Thyroid gland (tissue), 4 donors: ENCODE measurements at places on chromosomes 2 and 18. TPM values are rescaled to one million over a fixed set of nuclear protein-coding genes. Genes with fewer than 3 reads are reported as not detected.

DNA sequence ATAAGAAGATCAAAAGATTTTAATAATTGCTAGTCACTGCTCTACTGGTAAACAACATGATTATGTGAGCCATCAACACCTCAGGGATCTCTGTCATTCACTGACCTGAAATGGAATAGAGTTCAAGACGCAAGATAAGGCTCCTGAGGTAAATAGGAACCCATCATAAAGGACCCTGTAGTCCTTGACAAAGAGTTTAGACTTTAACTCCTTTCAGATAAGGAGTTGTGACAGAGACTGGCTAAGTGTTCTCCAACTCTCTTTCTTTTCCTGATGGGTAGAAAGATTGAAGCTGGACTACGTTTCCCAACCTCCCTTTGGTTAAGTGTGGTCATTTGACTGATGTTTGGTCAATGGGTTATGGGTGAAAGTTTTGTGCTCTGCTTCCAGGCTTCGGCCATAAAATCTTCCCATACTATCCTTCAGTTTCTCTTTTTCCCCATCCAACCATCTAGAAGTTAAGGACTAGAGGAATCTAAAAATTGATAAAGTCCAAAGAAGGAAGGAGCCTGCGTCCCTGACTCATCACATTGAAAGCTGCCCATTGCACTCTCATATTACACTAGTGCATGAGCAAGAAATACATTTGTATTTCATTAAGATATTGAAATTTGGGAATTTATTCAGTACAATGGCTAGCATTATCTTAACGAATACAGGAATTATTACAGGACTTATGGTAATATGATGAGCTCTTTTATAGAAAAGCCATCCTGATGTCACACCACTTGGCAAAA, 293.7 kb upstream of the ACVR2A start:
- no peaks in the 10 kb centered on the region for H3K4me1 ChIP-seq
- H3K27me3 ChIP-seq, result no peaks in the 10 kb centered on the region
- H3K36me3 ChIP-seq, result no peaks in the 10 kb centered on the region
- DNase-seq, result no peak

DNA sequence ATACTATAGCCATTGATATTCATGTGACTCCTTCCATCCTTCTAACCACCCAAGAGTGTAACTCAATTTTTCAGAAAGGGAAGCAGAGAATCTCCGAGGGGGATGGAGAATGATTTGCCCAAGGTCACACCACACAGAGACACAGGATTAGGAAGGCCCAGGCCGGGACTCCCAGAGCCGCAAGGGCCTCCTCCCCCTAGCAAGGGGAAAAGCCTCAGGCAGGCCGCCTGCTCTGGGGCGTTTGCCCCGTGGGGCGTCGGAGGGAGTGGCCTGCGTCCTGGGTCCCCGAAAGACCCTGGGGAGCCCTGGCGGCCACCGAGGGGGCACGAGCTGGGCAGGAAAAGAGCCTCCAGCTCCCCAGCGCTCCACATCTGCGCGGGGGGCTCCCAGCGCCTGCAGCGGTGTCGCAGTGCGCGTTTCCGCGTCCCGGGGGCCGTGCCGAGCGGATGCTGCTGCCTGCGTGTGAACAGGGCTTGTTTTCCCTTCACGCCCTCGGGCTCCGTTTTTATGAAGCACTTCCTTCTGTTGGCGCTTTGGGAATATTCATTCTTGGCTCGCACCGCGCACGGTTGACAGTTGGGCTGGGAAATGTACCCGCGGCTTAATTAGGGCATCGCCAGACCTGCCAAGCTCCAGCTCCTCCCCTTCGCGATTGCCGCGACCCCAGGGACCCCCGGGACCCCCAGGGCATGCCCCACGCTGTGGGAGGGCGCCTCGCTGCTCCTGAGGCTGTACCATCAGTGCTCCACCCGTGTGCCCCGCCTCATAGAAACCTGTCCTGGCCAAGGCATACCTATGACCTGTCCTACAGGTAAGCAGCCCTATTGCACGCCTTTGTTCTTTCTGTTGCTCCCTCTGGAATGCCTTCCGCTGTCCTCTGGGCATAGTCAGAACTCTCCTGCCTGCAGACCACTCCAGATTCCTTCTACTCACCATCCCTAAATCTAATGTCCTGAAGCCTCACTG, 158.9 kb upstream of the GLI2 start:
- H3K4me3 ChIP-seq, result no peak overlapping the region
- no peak for DNase-seq
- H3K4me1 ChIP-seq, result peaks cover 10% of the 10 kb centered on the region
- H3K27ac ChIP-seq, result no peak overlapping the region

CD8B gene
- total RNA-seq, result 3.5 TPM

GAL3ST2 gene
- not detected for total RNA-seq

NOL4 gene
- total RNA-seq, result 11.1 TPM

TRAPPC12 gene
- 198 TPM for total RNA-seq
